PC-3 (cell line): ENCODE measurements at places on chromosomes 5 and 9.

GRCh38 chr9:26722755-26723154 is 169.8 kb downstream of the CAAP1 start:
- no peak for DNase-seq

DNA sequence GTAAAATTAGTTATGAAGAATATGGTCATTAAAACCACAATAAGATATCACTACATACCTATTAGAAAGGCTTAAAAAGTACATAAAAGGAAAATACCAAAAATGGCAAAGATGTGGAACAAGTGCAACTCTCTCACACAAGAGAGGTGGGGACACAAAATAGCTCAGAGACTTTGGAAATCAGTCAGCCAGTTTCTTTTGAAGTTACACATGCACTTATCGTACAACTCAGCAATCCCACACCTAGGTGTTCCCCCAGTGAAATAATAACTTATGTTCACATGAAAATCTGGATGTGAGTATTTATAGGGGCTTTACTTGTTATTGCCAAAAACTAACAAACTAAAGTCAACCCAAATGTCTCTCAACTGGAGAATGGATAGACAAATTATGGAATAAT is 9.8 kb upstream of the RICTOR start:
- no peak for DNase-seq

DNA sequence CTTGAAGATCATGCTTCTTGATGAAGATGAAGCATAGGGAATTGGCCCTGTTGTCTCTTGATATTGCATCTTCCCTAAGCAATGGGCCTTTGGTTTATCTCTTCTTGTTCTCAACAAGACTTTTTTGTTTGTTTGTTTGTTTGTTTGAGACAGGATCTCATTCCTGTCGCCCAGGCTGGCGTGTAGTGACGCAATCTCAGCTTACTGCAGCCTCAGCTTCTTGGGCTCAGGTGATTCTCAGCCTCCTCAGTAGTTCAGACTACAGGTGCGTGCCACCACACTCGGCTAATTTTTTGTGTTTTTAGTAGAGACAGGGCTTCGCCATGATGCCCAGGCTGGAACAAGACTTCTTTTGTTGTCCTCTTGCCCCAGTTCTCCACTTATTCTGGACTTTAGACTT is 5.2 kb downstream of the TMEFF1 start:
- no peak for DNase-seq

GRCh38 chr5:57102905-57103255 is 71.0 kb upstream of the GPBP1 start:
- DNase-seq = no peak

DNA sequence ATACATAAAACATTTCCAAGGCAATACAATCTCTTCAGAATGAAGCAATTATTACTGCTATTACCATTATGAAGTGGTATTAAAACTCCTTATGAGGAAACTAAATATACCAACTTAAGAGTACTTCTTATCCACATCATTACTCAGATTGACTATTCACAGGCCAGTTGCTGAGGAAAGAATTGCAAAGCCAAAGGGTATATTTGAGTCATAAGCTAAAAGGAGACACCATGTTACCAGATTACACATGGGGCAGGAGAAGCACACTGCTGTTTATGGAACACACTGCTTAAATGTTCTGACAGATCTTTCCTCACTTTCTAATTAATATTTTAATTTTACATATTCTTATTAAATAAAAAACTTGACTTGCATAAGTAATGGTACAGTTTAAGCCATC is 1726.4 kb upstream of the NUDT12 start:
- no peak for DNase-seq

- peak; percentile 17 for DNase-seq
Measured at GRCh38 chr9:123282362-123283047, 14.1 kb upstream of the STRBP start.

DNA sequence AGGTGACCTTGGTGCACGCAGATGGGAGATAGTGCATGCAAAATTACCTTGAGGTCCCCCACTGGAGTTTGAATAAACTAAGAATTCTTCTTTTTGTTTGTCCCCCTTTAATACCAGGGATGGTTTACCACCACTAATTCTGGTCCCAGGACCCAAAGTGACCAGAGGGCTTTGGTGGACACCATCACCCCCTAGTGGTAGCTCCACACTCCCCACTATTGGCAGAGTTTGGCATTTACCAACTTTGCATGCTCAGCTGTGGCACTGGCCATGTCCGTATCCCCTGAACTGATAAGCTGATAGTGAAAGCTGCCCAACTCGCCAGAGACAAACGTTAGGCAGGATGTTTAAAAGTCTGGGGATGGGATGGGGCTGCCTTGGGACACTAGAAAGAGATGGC is 3.3 kb downstream of the ASTN2 start:
- peak; percentile 32 for DNase-seq

DNA sequence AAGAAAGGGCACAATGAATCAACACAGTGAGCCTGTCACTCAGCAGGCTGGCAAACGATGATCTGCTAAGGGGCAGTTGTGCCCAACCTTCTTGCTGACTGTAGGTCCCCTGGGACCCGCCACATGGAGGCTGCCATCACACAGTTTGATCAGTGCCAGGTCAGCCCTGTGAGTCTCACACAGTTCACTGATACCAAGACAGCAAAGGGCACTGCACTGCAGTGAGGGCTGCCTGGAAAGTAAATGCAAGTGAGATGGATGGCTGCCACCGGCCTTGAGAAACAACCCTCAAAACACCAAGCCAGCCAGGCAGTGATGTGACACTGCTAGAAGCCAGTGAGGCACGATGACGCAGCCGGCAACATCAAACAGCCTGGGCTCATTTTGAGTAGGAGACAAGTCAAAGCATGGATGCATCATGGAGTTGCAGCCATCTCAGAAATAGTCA is 30.3 kb downstream of the FOXD1 start:
- no peak for DNase-seq

GRCh38 chr9:93291536-93292287 is 107.8 kb downstream of the WNK2 start:
- DNase-seq = no peak

DNA sequence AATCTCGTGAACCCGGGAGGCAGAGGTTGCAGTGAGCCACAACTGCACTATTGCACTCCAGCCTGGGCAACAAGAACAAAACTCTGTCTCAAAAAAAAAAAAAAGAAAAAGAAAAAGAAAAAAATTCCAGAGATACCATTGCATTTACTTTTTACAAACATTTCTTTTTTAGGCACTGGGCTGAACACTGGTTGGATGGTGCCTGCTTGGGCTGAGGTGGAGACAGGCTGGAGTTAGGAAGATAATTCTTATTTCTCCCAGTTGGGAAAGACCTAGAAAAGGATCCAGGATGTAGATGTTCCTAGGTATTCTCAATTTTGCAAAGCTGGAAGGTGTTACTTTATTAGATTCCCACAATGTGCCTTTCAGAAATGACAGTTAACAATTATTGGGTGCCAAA is 49.9 kb upstream of the JMY start:
- DNase-seq = no peak

GRCh38 chr9:137669261-137669672 is 50.5 kb downstream of the EHMT1 start:
- no peak for DNase-seq

DNA sequence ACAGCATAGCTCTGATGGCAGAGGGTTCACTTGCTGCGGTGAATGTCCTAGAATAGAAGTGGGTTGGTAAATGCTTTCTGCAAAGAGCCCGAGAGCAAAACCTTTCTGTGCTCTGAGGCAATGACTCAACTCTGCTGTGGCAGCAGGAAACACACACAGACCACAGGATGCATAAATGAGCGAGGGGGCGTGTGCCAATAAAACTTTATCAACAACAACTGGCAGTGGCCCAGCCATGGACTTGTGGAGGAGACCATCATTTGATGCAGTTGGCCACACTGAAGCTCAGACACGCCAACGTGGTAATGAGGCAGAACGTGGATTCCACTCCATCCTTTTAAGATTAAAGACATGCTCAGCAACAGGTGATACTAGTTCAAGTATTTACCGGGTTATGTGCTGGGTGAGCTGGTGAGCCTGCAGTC is 6.8 kb downstream of the MRPL36 start:
- DNase-seq = peak; percentile 92

DNA sequence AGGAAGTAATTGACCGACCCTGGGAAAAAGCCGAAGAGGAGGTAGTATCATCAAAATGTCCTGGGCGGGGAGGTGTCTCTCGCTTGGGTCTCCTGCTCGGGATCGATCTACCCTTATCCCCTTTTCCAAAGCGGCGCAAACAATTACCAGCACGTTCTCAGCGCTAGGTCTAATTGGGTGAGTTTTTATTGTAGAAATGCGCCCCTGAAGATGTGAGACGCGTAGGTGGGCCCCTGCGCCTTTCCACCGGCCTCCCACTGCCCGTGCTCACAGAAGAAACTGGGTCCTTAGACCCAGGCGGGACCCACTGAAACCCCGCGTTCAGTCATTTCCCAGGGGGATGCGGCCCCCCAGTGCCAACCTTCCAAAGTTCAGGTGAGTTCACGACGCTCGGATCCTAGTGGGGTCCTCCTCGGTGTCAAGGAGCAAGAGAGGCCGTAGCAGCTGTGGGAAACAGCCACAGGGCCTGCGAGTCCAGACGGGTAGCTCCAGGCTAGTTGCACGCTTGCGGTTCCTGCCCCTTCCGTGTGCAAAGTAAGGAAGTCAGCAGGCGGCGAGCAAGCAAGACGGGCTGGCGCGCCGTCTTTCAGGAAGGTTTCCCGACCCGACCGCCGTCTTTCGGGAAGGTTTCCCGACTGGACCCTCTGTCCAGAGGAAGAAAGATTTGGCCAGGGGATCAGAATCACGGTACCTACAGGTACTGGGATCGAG is 1.5 kb downstream of the SMIM32 start:
- no peak for DNase-seq

- peak; percentile 57 for DNase-seq
Measured at GRCh38 chr5:66882606-66883227, 286.5 kb downstream of the MAST4 start.

DNA sequence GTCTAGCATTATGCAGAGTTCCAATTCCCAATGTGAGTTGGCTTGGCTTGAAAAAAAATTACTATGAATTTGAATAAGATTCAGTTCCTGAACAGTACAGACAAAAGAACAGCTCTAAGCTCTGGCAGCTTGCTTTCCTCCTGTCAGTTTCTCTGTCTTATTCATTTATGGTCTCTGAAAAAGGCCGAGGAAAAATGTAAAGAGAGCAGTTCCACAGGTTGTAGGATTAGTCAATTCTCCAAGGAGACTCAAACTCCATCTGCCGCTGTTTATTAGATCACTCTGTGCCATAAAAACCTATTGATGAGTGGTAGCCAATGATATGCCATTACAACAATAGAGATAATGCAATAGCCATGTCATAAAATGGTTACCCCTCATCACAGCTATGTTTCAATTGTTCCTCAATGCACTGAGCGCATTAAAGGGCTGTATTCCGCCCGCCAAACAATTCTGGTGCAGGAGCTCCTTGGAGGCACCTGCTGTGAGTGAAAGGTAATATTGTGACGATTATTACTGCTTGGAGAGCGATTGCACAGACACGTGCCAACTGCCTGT is 188.2 kb downstream of the ARRDC3 start:
- no peak for DNase-seq

DNA sequence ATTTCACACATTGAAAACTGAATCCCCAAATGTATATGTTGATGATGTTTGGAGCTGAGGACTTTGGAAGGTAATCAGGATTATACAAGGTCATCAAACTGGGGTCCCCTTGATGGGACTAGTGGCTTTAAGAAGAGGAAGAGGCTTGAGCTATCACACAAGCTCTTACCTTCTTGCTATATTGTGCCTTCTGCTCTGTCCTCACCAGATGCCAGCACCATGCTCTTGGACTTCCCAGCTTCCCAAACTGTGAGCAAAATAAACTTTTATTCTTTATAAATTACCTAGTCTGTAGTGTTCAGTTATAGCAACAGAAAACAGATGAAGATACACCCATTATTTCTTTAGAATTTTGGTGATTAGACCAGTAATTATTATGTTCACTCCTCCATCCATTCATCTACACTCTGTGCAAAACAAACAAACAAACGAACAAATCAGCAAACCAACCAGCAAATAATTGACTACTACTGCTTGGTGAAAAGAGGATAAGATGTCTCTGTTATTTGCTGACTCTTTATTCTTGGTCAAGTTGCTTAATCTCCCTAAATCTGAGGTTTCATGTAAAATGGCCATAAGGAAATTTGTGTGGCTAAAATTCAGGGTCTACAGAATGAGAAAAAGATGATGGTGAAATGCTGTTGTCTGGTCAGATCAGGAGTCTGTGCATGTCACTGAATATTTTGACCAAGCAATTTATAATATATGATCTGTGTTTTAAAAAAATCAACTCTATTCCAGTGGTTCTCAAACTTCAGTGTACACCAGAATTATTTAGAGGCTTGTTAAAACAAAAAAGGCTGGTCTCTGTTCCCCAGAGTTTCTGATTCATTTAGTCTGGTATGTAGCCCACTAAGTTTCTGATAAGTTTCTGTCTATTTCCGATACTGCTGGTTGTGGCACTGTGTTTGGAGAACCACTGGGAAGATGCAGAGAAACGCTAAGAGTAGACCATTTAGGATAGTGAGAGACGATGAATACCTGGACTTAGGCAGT is 854.1 kb downstream of the MAT2B start:
- no peak for DNase-seq

GRCh38 chr5:116571568-116572349 is 2.9 kb downstream of the SEMA6A start:
- DNase-seq = no peak

DNA sequence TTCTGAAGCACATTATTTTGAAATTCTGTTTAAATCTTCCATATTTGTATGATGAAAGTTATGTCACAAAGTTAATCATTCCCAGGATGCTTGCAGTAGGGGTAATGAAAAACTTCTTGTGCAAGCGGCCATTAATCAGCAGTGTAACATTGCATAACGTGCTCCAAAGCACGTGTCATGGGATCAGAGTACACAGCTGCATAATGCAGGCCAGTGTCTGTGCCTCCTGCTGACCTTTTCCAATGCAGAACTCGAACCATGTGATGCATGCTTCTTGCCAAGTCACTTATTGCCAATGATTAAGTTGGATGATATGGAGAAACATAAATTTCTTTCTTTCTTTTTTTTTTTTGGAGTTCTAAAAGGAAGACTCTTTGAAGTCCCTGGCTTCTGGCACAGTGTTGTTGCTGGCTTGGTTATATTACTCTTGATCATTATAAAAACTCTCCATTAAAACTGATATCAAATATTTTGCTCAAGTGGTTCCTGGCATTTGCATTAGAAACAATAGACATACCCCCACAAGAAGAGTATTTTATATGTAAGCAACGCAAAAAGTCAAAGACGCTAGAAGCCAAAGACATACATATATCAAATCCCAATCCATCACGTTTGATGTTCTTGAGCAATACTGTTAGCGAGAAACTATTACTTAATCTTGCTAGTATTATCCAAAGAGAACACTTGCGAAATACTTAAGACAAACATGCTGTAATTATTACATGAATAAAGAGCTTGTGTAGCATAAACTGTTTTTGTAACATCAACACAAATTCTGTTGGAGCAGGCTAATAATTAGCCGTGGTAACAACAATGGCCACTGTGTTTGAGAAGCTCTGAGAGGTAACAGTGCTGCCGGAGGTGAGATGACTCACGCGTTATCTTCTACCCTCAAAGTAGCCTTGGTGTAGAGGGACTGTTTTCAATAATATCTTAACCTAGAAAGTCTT is 164.2 kb downstream of the AUH start:
- peak; percentile 68 for DNase-seq

GRCh38 chr5:76607353-76607871 is 15.8 kb downstream of the F2RL2 start:
- DNase-seq = no peak
